Fibroblast of skin of scalp (primary cell): ENCODE measurements at places on chromosomes 7 and 10.

DNA sequence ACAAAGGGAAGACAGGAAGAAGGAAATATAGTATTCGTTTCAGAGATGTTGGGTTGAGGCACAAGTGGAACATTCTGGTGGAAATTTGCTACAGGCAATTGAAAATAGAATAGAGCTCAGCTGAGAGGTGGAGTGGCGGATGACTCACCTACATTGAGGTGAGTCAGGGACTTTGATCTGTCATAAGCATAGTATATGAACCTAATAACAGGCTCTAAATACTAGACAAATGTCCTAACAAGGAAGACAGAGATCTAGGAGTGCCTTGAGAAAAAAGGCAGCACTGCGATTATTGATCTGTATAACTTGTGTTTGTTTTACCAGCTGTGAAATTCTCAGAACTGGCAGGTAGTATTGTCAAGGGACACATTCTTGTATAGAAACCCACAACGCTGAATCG, 907 bp upstream of the IFRD1 start:
- no peak for DNase-seq

GRCh38 chr7:1666317-1666822, 3.7 kb upstream of the ELFN1 start:
- peak; percentile 26 for DNase-seq

DNA sequence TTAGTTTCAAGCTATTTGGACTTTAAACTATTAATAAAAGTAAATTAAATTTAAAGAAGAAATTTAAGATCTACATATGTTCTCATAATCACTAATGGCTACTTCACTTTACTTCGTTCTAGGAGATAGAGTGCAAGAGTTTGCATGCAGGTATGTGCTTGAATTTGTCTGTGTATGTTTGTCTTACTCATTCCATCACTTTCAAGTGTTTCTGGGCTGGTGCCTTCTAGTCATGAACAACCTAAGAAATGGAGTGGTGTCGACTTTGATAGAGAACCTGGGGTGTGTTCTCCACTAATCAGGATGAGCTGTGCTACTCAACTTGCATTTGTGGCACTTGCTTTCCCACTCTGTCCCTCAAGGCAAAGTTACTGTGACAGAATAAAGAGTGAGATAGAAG, 169.9 kb downstream of the KCND2 start:
- no peak for DNase-seq

GRCh38 chr7:48255046-48255445, 83.8 kb downstream of the ABCA13 start:
- DNase-seq: peak; percentile 49

DNA sequence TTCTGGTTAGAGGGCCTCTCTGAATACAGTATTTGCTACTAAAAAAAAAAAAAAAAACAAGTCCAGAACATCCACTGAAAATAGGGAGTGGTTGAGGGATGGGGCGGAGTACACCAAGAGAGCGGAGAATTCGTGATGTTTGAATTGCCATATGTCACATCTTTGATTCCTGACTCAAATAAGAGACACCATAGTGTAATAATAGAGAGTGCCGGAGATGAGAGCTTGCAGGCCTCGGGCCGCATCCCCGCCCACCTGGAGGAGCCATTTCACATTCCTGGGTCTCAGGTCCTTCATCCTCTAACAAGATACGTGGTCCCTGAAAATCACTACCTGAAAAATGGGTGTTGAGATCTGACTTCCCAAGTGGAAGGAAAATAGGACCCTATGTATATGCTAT, 46.8 kb downstream of the KIAA1549 start:
- no peak for DNase-seq

- peak; percentile 50 for DNase-seq
Observed at GRCh38 chr10:99435986-99436638, 5.7 kb upstream of the GOT1 start.

DNA sequence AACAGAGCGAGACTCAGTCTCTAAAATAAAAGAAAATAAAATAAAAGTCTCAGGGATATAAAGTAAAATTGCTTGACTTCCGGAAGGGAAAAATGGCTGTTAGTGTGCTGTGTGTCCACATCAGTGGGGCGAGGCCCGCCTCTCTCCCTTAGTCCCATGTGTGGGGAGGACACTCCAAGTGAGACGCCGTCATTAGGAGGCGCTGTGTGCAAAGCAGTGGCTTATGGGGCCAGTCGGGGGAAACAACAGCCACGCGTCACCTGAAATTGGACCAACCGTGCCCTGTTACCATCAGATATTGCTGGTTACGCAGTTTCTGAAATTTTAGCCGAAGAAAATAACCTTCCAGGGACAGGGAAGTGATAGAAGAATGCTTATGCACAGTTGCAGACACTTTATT, 15.8 kb downstream of the SFXN4 start:
- DNase-seq: peak; percentile 22

- DNase-seq: no peak
Observed at GRCh38 chr10:97903128-97904017, 53.7 kb downstream of the GOLGA7B start.

DNA sequence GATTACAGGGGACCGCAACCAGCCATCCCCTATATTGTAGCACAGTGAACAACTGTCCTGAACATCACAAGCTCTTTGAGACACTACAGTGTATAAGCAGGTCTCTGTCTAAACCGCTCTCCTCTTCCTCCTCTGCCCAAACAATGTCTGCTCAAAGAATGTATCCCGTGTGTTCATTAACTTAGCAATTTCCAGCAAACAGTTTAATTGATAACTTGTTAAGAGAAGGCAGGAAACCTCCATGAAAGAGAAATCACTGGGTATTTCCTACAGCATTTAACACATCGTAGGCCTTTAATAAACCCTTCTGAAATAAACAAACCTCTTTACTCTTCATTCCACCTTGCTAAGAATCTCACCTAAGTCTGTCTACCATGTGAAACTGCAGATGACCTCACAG, 1.5 kb downstream of the PMS2 start:
- no peak for DNase-seq

DNA sequence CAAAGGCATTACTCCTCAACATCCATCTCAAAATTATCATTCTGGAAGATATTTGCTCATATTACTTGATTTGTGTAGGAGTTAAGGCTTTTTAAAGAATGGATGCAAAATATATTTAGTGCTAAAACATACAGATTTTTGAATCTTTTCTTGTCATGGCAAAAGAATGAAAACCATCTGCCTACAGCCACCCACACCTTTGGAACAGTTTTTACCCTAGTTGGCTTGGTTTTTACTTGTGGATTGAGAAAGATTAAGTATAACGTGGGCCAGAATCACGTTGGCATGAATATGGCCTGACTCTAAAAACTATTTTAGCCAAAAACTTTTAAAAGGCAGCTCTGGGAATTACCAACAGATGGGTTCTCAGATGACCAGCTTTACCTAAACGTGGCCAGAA, 128.2 kb downstream of the SPAG6 start:
- DNase-seq: no peak

GRCh38 chr10:36188461-36188860, 546.4 kb upstream of the FZD8 start:
- DNase-seq: no peak

GRCh38 chr10:27578316-27578715, 74.2 kb downstream of the RAB18 start:
- no peak for DNase-seq

DNA sequence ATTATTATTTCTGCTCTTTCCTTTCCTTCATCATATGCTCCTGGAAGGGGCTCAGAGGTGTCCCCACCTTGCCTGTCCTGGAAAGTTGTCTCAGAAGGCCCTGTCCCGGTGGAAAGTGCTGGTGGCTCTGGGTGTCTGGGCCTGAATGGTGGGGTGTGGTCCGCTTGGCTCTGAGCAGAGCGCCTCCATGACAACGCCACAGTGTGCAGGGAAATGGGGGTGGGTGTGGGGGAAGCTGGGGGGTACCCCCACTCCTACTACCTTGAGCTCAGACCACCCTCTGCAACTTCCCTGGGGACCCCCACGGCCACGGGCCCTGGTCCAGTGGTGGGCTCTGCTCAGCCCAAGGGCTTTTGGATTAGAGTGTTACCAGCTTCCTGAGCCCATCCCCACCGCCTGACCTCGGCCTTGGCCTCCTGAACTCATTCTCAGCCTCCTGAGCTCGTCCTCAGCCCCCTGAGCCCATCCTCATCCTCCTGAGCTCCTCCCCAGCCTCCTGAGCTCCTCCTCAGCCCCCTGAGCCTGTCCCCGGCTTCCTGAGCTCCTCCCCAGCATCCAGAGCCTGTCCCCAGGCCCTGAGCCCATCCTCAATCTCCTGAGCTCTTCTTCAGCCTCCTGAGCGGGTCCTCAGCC, 106.4 kb upstream of the FAM20C start:
- no peak for DNase-seq

GRCh38 chr7:18201350-18201749, 173.7 kb upstream of the PRPS1L1 start:
- no peak for DNase-seq

GRCh38 chr10:31808258-31809218, 120.1 kb downstream of the ARHGAP12 start:
- DNase-seq: peak; percentile 88

DNA sequence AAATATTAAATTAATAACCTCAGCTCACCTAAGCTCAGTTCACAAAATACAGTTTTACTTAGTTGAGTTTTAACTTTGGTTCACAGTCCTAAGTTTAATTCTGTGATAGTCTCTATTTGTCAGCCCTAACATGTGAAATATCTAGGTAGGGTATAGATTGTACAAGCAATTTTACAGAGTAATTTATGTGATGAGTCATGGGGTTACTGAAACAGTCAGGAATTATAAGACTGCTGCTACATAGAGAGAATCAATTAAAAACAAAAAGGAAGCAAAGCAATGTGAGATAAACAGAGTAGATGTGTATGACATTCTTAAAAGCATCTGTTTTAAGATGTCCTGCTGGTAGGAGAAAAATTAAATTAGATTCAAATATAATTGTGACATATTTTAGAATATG, 1018.2 kb upstream of the KCND2 start:
- DNase-seq: no peak

DNA sequence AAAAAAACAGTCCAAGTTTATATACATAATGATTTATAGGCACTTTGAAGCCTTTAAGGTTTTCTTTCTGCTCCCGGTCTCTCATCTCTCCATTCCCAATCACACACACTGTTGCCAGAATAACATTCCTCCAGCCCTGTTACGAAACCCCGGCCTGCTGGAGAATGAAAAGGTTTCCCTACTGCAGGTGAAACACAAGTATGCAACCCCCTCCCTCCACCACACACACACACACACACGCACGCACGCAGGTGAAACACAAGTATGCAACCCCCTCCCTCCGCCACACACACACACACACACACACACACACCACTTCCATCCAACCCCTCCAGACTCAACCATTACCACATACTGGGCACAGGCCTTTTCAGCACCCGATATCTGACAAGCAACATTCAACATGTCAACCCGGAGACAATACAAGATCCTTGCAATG, 87.5 kb downstream of the PARD3 start:
- no peak for DNase-seq

GRCh38 chr7:131370523-131370968, 42.9 kb downstream of the MKLN1 start:
- DNase-seq: peak; percentile 78

- DNase-seq: no peak
Observed at GRCh38 chr7:22683379-22683778, 43.6 kb upstream of the IL6 start.

DNA sequence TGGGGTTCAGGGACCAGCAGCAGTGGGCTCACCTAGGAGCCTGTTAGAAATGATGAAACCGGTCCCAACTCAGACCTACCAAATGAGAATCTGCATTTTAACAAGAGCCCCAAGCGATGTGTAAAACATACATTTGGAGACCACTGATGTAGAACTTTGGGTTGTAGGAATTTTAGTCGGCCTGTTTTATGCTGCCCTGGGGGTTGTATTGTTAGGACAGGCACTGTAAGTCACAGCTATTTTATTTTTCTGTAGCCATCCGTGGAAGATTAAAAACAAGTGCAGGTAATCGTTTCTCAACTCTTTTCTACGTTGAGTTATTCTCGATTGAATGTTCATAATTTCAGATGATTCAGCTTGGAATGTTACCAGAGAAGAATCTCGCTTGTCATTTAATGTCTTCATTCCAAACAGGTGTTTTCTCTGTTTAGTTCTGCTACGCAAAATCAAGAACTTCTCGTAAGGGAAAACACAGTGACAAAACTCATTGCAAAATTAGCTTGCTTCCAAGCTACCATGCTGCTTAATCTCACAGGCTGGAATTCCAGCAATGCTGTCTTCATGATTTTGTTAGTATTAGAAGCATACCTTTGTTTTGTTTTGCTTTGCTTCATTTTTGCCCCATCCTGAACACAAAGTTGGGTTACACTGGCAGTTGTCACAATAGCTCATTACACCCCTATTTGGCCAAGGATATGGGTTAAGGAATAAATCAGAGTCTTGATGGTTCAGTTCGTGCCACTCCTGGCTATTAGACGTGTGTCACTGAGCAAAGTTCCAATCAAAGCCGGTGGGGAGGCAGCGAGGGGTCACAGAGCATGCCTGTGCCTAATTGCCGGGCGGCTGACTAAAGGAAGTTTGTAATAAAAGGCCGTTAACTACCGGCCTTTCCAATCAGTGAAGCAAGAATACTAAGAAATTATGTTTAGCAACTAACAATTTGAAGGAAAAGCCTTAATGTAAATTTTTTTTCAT, 676.9 kb downstream of the GATA3 start:
- DNase-seq: no peak

GRCh38 chr10:35352512-35352911, 16.2 kb downstream of the CCNY start:
- DNase-seq: no peak

- DNase-seq: no peak
Observed at GRCh38 chr7:188727-189500, 3.5 kb upstream of the FAM20C start.

GRCh38 chr10:67606572-67606971, 89.4 kb downstream of the CTNNA3 start:
- DNase-seq: peak; percentile 97

DNA sequence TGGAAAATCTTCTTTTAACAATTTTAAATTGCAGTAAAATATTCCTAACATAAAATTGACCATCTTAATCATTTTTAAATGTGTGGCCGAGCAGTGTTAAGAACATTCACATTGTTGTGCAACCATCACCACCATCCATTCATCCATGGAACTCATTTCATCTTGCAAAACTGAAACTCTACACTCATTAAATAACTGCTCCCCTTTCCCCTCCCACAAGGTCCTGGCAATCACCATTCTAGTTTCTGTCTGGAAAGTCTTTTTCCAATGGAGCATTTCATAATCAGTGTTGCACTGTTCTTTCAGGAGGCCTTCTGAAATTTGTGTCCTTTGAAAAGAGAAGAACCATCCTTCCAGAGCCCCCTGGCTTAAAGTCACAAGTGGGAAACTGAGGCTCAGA, 233.1 kb downstream of the PLXNA4 start:
- no peak for DNase-seq
